ENCODE measurements at places on chromosomes 13 and 19.

GRCh38 chr13:49498206-49498605 is 2.5 kb downstream of the PHF11 start:
- no peak for DNase-seq

DNA sequence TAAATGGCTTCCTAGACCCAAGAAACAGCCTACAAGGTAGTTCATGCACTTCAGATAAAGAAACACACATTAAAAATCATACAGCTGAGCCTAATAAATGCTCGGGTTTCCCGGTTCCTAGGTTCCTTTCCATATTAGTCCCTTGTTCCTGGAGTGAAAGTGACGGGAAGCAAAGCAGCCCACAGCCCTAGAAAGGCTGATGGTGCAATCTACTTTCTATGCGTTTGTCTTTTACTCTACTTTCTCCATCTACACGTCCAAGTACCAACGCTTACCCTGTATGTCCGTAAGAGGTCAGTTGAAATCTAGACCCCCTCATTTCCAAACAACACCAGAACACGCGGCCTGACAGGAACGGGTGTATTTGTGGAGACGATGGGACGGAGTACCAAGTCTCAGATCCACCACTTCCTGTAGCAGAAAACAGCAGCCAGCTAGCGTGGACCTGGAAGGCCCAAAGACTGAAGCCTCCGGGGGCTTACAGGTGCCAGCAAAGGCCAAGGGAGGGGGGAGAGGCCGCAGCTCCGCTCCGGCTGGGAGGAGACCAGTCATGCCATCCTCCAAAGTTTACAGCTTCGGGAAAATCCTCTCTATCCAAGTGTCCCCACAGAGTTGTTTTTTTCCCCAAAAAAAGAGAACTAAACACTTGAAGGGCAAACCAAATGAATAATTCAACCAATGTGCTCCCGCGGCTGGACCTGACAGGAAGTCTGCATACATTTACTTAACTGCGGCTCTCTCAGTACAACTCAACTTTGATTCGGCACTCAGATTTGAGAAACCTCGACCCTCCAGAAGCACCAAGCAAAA is 34.1 kb downstream of the STK24 start:
- no peak for DNase-seq

- no peak for DNase-seq
Observed at GRCh38 chr19:28294395-28294794, 918.6 kb downstream of the UQCRFS1 start.

DNA sequence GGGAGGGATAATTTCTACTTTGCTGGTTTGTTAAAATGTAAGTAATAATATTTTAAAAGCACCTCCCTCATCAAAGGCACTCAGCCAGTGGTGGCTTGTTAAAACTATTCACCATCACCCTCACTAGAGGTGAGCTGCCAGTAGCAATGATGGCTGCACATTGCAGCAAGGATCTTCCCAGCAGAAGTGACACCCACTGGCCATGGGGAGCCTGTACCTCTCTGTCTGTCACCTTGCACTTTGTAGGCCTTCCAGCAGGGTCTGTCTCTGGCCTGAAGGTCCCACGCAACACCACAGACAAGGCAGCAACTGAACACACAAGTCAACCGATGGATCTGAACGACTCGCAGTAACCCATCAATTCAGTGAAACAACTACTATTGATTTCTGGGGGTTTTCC is 47.3 kb upstream of the C13orf42 start:
- no peak for DNase-seq

GRCh38 chr19:5828661-5829566 is 10.6 kb downstream of the FUT6 start:
- DNase-seq = peak; percentile 70

DNA sequence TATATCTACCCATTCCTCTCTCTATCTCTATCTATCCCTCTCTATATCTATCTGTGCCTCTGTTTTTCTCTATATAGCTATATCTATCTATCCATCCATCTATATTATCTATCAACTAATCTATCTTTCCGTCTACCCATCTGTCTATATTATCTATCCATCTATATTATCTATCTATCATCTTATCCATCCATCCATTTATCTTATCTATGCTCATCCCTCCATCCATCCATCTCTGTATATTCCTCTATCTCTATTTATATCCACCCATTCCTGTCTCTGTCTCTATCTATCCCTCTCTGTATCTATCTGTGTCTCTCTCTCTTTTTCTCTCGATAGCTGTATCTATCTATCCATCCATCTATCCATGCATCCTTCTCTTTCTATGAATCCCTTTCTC is 14.2 kb downstream of the PTGER1 start:
- DNase-seq = no peak
